Stimulated activated CD8-positive, alpha-beta memory T cell treated with anti-CD3 and anti-CD28 coated beads, Interleukin-7, amount 100 ng/mL, for 24 hours (primary cell): ENCODE measurements at places on chromosomes 12 and 14.

- no peak for DNase-seq
Observed at GRCh38 chr12:62075870-62076269, 184.3 kb upstream of the USP15 start.

DNA sequence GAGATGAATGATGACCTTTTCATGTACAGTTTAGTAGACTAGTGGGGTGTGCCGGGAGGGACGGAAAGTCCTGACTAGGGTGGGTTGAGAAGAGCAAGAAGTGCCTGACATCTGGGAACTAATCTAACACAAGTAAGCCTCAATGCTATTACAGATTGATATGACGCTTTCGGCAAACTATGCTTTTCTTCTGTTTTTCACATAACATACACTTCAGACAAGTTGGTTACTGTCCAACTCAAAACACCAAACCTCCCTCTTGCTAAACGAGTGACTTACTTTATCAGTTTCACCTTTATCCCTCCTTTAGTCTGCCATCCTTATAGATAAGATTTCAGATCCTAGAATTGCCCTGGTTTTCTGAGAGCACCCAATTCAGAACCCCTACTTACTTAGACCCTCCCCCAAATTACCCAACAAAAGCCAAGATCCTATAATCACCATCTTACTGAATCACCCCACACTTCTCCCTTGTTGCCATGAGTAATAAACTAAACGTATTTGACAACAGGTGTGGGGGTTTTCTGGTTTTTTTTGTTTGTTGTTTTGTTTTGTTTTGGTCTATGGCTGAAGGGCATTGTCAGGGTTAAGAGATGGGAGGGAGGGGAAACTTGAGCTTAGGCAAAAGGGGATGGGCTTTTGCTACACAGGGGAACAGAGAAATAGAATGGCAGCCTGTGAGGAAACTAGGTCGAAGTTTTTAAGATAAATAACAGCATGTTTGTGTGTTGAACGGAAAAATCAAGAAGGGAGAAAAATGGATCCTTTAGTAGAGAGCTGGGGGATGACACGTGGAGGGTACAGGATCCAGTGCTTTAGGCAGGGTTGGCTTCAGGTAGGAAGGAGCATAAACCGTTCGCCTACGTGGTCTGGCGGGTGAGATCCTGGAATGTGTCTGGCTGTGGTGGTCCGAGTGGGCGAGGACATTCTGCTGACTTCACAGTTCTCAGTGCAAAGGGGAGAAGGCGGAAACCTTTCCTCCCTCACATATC lies 6.1 kb upstream of the PSMA3 start:
- DNase-seq: no peak

- DNase-seq: no peak
Observed at GRCh38 chr14:28102001-28102400, 664.6 kb upstream of the FOXG1 start.

DNA sequence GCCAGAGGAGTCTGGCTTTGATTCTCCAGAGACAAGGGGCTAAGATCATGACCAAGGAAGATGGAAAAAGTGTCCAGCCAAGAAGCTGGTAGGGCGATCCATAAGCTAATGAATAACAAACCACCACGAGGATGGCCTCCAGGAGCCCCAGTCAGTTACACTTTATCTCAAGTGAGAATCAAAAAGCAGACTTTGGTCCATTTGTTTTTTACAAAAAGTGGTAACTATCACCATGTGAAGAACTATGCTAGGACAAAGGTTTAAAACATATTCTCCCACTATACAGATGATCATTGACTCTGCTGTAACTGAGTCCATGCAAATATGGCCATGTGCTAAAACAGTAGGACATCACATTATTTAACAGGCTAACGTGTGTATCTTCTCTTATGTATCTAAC lies 13.9 kb downstream of the SETD3 start:
- no peak for DNase-seq

- DNase-seq: no peak
Observed at GRCh38 chr14:45298423-45299117, 45.6 kb upstream of the MIS18BP1 start.
